Fibroblast of skin of right biceps (primary cell): ENCODE measurements at places on chromosomes 7 and 10.

GRCh38 chr10:18238870-18239485 lies 98.8 kb downstream of the CACNB2 start:
- peak; percentile 55 for DNase-seq

DNA sequence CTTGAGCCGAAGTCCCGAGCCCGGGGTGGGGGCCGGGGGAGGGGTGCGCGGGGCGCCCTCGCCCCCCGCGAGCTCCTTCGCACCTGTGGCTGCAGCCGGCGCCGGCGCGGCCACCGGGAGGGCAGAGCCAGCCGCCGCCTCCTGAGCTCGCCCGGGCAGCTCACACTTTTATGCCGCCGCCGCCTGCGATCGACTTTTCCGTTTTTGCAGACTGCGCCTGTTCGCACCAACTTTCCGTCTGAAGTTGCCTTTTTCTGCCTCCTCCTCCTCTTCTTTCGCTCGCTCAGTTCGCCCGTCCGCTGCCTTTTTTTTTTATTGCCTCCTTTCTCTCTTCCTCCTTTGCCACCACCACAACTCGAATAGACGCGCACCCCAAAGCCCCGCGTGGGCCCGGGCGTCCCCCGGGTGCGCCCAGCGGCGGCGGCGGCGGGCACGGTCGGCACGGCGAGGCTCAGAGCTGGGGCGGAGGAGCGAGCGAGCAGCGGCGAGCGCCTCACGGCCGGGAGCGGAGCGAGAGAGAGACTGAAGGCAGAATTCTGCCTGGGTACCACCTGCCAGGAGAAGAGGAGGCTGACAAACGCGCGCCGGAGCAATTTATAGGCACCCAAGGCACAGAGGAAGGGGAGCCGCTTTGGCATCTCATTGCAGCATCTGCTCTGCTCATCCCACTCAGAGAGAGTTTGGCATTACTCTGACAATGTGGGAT lies at the start of gene C1QL3:
Gene C1QL3, minus strand, starts transcription at position 569 of the 706 bp plus-strand sequence. CDS start 814 bp downstream, outside the sequence.
- peak; percentile 26 for DNase-seq

- DNase-seq = no peak
These were observed 316.6 kb upstream of the TMEM229A start for GRCh38 chr7:124349443-124349842.

DNA sequence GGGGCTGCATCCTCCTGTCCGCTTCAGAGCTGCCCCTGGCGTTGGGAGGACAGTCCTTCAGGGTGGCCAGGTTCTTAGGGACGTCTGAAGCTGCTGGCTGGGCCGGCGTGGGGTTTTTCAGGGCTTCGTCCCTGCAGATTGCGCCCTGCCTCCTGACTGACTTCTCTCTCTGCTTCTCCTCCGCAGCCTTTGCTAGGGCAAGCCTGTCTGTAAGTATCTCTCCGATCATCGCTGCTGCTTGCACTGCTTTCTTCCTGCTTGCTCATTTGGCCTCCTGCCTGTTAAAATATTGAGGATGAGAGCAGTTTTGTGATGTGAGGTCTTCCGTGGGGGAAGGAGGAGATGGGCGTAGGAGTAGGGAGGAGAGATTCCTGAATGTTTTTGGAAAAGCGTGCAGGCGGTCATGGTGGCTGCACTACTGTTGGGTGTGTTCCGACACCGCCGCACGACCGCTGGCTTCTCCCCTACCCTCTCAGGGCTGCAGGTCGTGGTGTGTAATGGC lies 25.3 kb downstream of the PFKFB3 start:
- DNase-seq = peak; percentile 69

GRCh38 chr7:117041007-117041406 lies 87.7 kb downstream of the ST7 start:
- peak; percentile 83 for DNase-seq

DNA sequence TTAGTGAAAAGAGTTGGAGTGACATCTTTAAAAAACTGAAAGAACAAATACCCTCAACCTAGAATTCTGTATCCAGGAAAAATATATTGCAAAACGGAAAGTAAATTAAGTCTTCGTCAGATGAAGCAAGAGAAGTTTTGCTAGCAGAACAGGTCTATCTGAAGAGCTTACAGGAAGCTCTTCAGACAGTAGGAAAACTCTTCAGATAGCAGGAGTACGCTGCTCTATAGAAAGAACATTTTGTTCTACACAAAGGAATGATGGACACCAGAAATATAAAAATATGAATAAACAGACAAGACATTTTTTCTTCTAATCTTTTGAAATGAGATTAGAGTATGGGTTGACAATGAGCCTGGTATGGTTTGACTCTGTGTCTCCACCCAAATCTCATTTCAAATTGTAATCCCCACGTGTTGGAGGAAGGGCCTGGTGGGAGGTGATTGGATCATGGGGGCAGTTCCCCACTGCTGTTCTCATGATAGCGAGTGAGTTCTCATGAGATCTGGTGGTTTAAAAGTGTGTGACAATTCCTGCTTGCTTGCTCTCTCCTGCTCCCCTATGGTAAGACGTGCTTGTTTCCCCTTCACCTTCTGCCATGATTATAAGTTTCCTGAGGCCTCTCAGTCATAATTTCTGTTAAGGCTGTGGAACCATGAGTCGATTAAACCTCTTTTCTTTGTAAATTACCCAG lies 567.3 kb downstream of the AUTS2 start:
- DNase-seq = no peak
